ENCODE measurements at places on chromosomes 16 and 17.

DNA sequence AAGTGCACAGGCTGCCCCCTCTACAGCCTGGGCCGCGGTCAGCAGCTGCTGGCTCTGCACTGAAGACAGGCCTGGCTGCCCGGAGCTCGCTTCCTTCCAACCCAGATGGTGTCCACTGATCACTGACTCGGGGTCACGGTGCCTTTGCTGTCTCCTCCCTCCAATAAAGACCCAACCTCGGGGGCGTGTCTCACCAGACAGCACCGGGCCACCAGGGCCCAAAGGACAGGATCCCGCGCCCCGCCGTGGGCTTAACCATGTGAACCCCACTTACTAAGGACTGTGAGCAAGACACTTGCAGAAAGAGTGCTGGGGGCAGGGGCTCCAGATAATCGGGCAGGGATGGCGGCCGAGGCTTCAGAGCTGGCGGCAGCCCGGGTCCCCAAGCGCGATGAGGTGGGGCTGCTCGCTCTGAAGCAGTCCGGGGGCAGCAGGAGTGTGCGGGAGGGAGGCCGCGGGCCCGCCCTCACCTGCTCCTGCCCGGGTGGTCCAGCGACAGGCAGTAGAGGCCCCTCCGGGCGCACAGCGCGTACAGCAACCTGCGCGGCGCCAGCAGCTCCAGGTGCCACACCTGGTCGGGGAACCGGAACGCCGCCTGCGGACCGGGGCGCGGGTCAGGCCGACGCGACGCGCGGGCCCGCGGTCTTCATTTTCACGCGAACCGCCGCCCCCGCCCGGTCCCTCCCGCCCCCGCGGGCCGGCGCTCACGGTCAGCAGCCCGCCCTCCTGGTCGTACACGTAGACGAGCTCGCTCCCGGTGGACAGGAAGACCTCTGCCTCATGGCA, 502 bp downstream of the FAAP100 start:
- no peak for DNase-seq

DNA sequence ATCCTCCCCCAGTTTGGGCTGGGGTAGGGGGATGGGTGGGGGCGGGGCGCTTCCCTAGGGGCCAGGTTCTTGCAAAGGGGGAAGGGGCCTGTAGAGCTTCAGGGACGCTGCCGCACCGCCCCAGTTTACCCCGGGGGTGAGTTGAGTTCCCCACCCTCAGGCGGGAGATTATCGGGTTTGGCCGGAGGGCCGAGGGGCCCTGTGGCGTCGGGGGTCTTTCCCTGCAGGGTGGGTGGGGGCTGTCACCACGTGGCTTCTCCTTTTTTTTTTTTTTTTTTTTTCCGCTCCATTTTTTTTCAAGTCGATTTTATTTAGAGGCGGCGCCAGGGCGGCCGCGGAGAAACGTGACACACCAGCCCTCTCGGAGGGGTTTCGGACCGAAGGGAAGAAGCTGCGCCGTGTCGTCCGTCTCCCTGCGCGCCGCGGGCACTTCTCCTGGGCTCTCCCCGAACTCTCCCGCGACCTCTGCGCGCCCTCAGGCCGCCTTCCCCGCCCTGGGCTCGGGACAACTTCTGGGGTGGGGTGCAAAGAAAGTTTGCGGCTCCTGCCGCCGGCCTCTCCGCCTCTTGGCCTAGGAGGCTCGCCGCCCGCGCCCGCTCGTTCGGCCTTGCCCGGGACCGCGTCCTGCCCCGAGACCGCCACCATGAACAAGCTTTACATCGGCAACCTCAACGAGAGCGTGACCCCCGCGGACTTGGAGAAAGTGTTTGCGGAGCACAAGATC, at the start of gene IGF2BP1:
Gene IGF2BP1 (plus strand): TSS at position 283 of the 724 bp plus-strand sequence. CDS start 361 bp downstream, at position 644.
- no peak for DNase-seq

DNA sequence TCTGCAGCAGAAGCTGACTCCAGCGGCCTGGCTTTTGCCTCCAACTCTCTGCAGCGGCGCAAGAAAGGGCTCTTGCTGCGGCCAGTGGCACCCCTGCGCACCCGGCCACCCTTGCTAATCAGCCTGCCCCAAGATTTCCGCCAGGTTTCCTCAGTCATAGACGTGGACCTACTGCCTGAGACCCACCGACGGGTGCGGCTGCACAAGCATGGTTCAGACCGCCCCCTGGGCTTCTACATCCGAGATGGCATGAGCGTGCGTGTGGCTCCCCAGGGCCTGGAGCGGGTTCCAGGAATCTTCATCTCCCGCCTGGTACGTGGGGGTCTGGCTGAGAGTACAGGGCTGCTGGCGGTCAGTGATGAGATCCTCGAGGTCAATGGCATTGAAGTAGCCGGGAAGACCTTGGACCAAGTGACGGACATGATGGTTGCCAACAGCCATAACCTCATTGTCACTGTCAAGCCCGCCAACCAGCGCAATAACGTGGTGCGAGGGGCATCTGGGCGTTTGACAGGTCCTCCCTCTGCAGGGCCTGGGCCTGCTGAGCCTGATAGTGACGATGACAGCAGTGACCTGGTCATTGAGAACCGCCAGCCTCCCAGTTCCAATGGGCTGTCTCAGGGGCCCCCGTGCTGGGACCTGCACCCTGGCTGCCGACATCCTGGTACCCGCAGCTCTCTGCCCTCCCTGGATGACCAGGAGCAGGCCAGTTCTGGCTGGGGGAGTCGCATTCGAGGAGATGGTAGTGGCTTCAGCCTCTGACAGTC, 1.3 kb downstream of the PARD6A start:
- no peak for DNase-seq

GRCh38 chr16:19196871-19197270, 28.8 kb downstream of the SYT17 start:
- no peak for DNase-seq

DNA sequence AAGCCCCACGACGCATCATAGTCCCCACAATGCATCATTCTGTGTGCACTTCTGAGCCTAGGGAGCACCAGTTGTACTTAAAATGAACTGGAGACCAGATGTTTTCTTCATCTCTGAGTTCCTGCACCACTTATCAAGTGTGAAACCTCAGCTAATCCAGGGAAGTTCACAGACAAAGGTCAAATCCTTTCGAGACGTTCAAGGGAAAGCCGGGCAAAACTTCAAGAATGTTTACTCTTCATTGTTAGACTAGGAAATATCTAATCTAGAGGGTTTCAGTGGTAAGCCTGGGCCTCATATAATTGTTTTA, 4.6 kb upstream of the PMP22 start:
- no peak for DNase-seq

DNA sequence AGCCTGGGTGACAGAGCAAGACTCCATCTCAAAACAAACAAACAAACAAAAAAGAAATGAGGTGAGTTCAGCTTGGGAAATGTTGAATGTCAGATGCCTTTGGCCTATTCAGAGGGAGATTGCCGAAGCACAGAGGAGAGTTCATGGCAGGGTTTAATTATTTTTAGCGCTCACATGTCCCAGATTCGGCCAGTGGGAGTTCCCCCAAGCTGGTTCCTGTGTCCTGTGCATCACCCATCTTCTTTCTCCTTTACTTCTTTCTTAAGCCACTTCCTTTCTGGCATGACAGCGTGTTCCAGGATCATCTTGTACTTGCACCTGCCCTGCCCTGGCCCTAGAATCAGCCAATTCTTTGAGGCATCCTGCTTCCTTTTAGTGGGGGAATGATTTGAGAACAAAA, 9.2 kb downstream of the MPV17L start:
- DNase-seq, result no peak

- DNase-seq, result no peak
Measured at GRCh38 chr16:11169641-11170040, 86.4 kb downstream of the SOCS1 start.

GRCh38 chr17:73062726-73063125, 29.8 kb downstream of the SLC39A11 start:
- DNase-seq, result no peak

- no peak for DNase-seq
Measured at GRCh38 chr16:4680673-4681470, 12.5 kb upstream of the NUDT16L1 start.

GRCh38 chr17:6800422-6801027, 24.5 kb downstream of the FBXO39 start:
- no peak for DNase-seq

DNA sequence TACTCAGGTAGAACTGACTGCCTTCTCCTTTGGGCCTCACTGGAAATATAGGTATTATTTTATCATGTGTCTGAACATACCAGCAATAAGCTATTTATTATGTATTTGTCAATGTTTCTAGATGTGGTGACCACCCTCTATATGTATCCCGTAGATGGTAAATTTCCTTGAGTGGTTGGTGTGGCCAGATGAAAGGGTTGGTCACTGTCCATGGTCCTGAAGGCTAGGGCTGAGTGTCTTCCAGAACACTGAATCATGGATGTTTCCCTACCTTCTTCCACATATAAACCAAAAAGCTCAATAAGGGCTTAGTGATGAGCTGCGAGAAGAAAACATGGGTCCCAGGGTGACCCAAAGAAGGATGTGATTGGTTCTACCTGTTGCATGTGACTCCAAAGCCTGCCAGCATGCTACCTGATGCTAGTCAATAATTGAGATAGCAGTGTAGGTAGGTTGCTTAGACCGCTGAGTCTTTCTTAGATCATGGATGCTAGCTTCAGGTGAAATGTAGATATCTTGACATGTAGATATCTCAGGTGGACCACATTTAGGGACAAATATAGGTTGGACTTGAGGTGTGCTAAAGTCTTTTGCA, 150.3 kb downstream of the ASIC2 start:
- no peak for DNase-seq

DNA sequence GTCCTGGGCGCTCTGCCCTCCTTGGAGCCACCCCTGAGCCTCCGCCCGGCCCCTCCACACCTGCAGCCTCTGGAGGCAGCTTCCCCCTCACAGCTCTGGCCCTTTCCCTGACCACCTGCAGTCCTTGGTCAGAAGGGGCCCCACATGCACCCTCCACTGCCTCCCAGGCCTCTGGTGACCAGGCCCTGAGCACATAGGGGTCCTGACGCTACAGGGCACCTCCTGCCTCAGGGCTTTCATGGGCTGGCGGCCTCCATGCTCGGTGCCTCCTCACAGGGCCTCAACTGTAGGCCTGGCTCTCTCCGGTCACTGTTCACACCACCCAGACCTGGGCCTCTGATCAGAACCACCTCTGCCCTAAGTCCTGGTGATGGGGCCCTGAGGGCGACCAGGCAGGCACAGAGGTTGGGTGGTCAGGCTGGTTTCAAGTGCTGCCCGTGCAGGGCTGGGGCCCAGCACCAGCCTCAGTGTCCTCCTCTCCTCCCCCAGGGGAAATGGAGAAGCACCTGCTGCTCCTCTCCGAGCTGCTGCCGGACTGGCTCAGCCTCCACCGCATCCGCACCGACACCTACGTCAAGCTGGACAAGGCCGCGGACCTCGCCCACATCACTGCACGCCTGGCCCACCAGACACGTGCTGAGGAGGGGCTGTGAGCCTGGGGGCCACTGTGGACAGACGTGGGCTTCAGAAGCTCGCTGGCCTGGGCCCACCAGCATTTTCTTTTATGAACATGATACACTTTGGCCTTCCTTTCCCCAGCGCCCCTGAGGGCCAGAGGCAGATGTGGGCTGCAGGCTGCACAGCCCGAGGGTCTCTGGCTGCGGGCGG, 3.9 kb downstream of the APRT start:
- DNase-seq, result no peak

- DNase-seq, result no peak
Measured at GRCh38 chr16:84298376-84298899, 3.8 kb downstream of the WFDC1 start.

DNA sequence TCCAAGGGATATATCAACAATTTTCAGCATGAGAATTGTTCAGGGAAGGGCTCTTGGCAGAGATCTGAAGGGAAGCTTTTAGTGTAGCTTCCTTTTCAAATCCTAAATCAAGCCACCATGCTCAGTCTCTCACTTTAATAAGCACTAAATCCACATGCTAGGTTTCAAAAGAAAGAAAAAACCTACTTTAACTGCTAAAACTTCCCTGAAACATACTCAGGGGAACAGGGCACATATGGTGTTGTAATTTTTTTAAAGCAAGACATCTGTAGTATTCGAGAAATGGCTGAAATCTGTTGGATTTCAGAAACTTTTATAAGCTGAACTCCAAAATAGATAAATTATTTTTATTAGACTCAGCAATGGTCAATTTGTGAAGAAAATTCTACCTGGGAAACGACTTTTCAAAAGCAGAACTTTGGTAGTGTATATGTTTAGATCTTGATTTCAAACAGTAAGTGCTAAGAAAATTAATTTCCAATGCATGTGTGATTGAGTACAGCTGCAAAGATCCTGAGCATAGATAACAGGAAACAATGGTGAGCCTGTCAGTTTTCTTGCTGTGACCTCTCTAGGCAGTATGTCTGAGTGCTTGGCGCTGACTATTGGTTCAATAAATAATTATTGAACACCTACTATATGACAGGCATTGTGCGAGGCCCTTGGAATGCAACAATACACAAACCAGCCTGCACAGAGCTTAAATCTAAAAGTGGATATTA, 804.5 kb upstream of the SOX9 start:
- DNase-seq, result no peak
